Activated T-helper 1 cell treated with anti-CD3 and anti-CD28 coated beads, Interleukin-2, amount 50 U/mL, for 16 hours (primary cell): ENCODE measurements at places on chromosomes 16 and 17.
A peak's percentile ranks its signal among the peaks of the same experiment; 100 is the strongest.

DNA sequence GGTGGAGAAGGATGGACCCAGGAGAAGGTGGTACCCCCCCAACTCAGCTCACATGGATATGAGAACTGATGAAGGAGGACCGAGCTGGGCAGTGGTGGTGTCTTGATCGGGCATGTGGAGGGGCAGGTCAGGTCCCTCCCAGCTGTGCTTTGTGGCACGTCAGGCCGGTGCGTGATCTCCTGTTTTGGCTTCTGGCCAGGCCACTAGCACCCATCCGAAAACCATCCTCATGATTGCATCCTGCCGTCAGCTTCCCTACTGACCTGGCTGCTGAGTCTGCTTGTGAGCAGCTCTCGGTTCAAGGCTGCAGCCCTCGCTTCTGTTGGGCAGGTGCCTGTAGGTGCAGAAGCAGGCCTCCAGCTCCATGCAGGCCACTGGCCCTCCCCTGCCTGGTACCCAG is 53.1 kb downstream of the PLD6 start:
- DNase-seq: no peak

DNA sequence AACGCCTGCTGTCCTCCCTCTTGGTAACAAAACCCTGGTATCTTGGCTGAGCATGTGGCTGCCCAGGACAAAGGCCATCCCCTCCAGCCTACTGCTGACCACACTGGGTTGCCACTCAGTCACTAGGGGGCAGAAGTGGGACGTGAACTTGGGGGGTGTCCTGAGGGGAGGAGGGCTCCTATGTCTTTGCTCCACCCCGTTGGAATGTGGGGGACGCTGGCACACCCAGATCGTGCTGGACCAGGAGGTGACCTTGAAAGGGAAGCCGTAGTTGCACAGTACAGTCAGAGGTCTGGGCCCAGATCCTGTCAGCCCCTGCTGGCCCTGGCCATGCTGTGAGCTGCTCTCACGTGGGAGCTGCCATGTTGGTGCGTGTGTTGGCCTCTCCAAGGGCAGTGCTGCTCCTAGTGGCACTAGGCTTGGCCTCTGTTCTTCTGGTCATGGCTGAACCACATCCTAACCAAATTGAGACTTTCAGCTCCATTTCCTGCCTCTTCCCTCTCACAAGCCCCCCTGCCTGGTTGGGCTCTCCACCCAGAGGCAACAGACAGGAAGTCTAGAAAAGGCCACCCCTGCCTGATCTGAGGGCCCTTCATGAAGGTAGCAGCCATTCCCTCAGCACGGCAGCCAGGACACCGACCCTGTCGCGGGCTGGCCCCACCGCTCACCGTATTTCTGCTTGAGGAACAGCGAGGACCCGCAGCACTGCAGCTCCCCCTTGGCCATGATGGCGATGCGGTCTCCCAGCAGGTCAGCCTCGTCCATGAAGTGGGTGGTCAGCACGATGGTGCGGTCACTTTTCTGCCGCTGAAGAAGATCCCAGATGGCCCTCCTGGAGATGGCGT is 29.0 kb upstream of the RNPS1 start:
- no peak for DNase-seq

- no peak for DNase-seq
Observed at GRCh38 chr16:69568676-69569075, 2.9 kb downstream of the NFAT5 start.

- DNase-seq: peak; percentile 35
Observed at GRCh38 chr17:82647593-82648164, 565 bp downstream of the WDR45B start.

- DNase-seq: no peak
Observed at GRCh38 chr17:71080937-71081336, 911.6 kb downstream of the KCNJ2 start.

- no peak for DNase-seq
Observed at GRCh38 chr17:53093391-53093790, 729.3 kb upstream of the KIF2B start.

- no peak for DNase-seq
Observed at GRCh38 chr16:57383276-57384247, 11.3 kb downstream of the CX3CL1 start.

GRCh38 chr17:40290629-40291280 is 3.1 kb downstream of the CDC6 start:
- no peak for DNase-seq

DNA sequence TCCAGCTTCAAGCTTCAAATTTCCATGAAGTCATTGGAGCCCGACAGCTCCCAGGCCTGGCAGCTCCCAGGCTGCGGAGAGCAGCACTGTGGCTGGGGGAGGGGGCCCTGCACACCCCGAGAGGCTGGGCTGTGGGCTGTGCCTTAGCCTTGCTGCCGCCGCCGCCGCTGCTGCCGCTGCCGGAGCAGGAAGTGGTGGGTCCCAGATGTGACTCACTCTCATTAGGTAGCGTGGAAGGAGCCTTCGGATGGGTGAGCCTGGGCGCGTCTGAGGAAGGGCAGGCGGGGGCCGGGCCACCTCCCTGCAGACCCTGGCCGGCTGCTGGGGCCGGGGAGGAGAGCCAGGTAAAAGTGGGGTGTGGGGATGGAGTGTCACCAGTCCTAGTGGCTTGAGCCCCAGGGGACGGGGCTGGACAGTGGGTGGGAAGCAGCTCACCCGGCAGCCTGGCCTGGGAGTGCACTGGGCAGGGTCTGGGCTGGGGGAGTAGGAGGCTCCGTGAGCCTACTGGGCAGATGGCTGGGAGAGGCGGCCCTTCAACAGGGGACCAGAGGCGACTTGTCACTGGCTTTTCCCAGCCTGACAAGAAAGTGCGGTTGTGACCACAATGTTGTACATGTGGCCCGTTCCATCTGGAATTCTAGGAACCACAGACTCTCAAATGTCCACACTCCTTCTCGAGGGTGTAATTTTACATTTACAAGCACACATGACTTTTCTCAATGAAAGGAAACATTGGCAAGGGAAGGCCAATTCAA is at the start of gene ADCY7:
Gene ADCY7 (plus strand): TSS at position 215 of the 755 bp plus-strand sequence. CDS start 21,629 bp downstream, outside the sequence.
- peak; percentile 74 for DNase-seq

DNA sequence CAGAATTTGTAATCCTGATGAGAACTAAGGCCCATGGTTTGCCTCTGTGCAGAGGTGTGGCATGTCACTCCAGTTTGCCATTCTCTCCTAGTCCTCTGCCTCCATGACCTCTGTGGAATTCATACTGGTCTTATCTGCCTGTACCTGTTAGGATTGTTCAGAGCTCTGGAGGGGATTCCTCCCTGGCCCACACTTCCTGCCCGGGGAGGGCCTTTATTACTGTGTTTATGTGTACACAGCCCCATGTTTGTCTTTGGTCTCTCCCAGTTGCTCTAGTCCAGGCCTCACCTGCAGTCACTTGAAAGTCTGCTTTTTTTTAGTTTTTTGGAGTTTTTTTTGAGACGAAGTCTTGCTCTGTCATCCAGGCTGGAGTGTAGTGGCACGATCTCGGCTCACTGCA is 36.4 kb downstream of the RHBDL3 start:
- no peak for DNase-seq

DNA sequence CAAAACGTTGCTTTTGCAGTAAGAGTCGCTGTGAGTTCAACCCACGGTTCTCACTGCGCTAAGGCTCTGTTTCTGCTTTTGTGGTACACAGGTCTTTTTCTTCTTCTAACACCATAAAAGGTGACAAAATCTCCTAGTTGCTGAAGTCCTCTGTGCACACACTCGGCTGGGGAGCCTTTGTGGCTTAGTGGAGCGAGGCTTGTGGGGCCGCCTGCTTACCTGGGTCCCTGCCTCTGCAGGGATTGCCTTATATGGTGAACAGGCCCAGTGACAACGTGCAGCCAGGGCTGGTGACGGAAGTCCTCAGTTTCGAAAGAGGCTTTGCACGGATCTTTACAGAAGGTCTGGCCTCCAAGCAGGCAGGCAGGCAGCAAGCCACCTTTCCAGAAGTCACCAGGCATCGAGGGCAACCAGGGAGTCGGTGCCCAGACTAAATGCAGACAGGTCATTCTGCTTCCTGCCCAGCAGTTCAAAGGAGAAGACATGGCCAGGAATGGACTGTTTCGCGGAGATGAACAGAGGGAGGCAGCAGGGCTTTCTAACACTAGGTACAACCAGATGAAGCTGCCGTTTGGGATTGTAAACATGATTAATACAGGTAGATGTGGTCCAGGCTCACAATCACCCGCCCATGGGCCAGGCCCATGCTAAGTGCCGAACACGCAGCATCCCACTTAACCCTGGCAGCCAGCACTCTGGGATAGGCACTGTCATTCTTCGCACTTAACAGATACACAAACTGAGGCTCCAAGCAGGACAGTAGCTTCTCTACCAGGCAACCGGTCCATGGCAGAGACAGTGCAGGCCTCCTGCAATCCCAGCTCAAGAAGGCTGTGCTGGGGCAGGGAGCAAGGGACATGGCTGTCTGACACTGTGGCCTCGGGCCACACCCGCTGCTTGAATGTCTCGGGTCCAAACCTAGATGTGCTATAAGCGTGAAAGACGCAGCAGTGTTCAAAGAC is 10.7 kb upstream of the MEAK7 start:
- peak; percentile 58 for DNase-seq

DNA sequence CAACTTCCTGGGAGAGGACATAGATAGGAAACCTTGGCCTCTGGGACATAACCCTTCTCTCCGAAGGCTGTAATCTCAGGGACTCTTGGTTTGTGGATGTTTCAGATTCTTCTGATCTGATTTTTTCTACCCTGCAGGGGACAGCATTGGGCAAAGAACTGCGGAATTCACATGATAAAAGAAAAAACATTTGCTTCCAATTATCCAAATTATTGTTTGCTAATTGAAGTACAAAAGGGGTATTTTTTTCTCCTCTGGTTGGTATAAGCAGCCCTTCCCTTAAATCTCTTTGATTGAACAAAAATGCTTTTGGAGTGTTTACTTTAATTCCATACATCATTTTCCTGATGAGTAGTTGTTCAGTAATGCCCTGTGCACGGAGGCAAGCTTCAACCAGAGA is 251.7 kb upstream of the IRX3 start:
- no peak for DNase-seq

DNA sequence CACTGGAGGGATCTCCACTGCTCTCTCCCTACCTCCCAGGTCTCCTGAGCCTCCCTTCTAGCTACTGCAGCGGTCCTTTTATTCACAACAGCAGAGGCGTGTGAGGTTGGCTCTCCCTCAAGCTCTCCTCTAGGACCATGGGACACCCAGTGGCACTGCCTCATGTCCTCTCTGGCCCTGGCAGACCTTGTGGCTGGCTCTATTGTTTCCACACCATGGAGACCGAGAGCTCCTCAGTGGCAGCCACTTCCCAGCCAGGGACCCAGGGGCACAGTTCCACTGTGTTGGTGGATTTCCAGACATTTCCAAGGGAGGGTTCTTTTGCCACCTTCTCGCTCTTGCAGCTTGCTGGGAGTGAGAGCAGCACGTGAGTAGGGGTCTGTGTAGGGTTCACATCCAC is 204.9 kb downstream of the AXIN2 start:
- DNase-seq: no peak

DNA sequence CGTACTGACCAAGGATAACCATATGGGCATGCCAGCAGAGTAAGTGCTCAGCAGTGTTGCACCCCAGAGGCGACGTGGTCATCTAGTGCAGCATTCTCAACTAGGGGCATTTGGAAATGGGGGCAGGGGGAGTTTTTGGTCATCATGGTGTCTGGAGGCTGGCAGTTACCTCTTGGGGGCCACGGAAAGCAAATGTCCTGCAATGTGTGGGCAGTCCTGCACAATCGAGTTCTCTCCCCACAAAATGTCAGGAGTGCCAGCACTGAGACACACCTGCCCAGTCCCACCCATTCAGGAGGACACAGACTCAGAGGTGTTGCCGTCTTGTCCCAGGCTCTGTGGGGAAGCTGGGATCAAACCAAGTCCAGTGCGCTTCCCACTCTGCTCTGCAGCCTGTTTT is 3.0 kb downstream of the RASL10B start:
- no peak for DNase-seq

GRCh38 chr17:42922294-42922693 is 21.7 kb downstream of the G6PC1 start:
- no peak for DNase-seq

GRCh38 chr16:17343028-17343427 is 127.7 kb downstream of the XYLT1 start:
- no peak for DNase-seq

DNA sequence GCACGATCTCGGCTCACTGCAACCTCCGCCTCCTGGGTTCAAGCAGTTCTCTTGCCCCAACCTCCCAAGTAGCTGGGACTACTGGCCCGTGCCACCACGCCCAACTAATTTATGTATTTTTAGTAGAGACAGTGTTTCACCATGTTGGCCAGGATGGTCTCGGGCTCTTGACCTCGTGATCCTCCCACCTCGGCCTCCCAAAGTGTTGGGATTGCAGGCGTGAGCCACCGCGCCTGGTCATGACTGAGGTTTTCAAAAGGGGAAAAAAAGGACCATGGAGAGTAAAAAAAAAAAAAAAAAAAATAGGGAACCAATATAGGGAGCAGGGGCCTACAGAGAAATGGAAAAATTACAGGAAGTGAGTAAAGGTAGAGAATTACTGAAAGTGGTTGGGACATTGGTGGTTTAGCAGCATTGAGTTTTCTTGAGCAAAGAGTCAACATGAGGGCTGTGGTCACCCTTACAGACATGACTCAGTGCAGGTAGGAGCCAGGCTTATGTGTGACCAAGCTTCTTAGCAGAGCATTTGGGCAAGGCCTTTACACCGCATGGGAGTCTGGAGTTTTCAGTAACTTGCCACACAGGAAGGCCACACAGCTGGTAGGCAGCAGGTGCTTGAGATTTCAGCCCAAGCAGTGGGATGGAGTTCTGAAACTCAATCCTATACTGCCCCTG is 447.3 kb downstream of the HS3ST3B1 start:
- DNase-seq: no peak

DNA sequence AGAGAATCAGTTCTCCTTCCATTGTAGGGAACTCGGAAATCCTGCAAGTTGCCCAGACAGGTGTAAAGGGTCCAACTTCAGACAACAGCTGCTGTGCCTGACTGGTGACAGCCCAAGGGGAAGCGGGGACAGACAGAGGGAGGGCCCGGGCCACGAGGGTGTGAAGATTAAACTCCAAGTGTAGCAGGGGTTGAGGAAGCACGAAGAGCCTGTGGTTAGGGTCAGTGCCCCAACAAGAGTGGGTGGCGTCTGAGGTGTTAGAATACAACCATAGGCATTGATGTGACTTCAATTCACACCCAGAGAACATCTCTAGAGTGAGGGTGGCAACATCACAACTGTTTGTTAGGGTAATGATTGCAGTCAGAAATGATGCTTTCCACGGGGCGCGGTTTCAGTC is 39.1 kb downstream of the ASPA start:
- DNase-seq: no peak

GRCh38 chr17:180381-181244 is 837 bp downstream of the DOC2B start:
- no peak for DNase-seq

GRCh38 chr16:2470603-2471015 is 488 bp upstream of the NTN3 start:
- DNase-seq: no peak

- no peak for DNase-seq
Observed at GRCh38 chr17:60406887-60407286, 15.0 kb upstream of the USP32 start.

- DNase-seq: no peak
Observed at GRCh38 chr16:70679671-70680494, 6.0 kb downstream of the MTSS2 start.

- DNase-seq: no peak
Observed at GRCh38 chr17:50144845-50145531, 5.5 kb downstream of the PPP1R9B start.

GRCh38 chr16:48608871-48609651 is 919 bp downstream of the N4BP1 start:
- DNase-seq: no peak

GRCh38 chr17:62899361-62899760 is 66.7 kb upstream of the TANC2 start:
- DNase-seq: no peak
